ENCODE measurements at places on chromosomes 3 and 15. TPM values are rescaled to one million over a fixed set of nuclear protein-coding genes. Genes with fewer than 3 reads are reported as not detected.
A peak's percentile ranks its signal among the peaks of the same experiment; 100 is the strongest.

- peak overlapping the region; percentile 46 for H3K4me3 ChIP-seq
- peaks cover 62% of the 10 kb centered on the region for H3K36me3 ChIP-seq
- peak overlapping the region; percentile 98 for H3K27ac ChIP-seq
- H3K4me1 ChIP-seq, result peaks cover 99% of the 10 kb centered on the region
- no peaks in the 10 kb centered on the region for H3K27me3 ChIP-seq
Observed at GRCh38 chr15:100930306-100930848, 11.2 kb downstream of the LRRK1 start.

DNA sequence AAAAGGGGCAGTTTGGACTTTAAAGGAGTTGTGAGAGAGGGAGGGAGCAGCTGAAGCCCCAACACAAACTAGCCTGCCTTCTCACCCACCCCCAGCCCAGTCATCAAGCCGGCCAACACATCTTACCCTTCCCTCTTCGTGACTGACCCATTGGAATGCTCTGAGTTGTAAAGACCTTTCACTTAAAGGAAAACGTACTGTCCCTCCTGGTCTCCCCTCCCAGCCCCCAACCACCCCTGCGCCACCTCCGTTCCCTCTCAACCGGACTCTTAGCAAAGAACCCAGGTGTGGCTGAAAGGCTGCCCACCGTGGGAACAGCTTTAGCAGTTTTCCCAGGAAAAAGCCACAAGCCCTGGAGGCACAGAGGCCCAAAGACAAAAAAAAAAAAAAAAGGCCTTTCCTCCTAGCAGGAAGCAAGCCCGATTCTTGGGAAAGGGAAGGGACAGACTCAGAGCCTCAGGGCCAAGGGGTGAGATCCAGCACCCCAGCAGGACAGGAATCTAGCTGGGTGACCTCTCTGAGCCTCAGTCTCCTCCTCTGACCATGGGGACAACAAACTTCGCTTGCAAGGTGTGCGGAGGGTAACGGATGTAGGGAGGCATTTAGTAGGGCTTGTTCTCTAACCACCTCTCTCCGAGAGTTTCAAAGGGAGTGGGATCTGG is 2.4 kb downstream of the CYP11A1 start:
- H3K4me1 ChIP-seq, result no peaks in the 10 kb centered on the region

The LSAMP gene
- total RNA-seq, result not detected

DNA sequence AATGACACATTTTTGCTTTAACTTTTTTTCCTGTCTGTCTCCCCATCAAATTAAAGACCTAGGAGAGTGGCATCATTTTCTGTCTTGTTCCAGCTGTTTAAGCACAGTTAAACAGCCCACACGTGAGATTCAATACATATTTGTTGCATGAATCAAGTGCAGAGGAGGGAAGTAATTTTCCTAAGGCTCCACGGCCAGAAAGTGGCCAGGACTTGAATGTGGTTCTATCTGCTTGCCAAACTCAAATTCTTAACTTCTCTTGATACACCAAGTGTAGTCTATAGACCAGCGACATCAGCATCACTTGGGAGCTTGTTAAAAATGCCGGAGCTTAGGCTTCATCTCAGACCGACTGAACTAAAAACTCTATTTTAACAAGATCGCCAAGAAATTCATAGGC is 724.8 kb upstream of the CFAP20DC start:
- no peaks in the 10 kb centered on the region for H3K4me1 ChIP-seq
- no peaks in the 10 kb centered on the region for H3K36me3 ChIP-seq
- no peak overlapping the region for H3K27ac ChIP-seq
- no peak overlapping the region for H3K4me3 ChIP-seq

- H3K27me3 ChIP-seq, result no peaks in the 10 kb centered on the region
- no peak overlapping the region for H3K4me3 ChIP-seq
- no peaks in the 10 kb centered on the region for H3K36me3 ChIP-seq
Observed at GRCh38 chr3:109903100-109903499, 565.8 kb upstream of the DPPA4 start.

- H3K27ac ChIP-seq, result no peak overlapping the region
- peak; percentile 87 for DNase-seq
- H3K27me3 ChIP-seq, result no peaks in the 10 kb centered on the region
- peaks cover 19% of the 10 kb centered on the region for H3K4me1 ChIP-seq
Observed at GRCh38 chr3:195003006-195003892, 267.7 kb downstream of the XXYLT1 start.

- H3K27me3 ChIP-seq, result no peaks in the 10 kb centered on the region
- peaks cover 5% of the 10 kb centered on the region for H3K4me1 ChIP-seq
- no peak for DNase-seq
- H3K36me3 ChIP-seq, result peaks cover 38% of the 10 kb centered on the region
Observed at GRCh38 chr15:43085921-43086320, 19.9 kb downstream of the UBR1 start.

DNA sequence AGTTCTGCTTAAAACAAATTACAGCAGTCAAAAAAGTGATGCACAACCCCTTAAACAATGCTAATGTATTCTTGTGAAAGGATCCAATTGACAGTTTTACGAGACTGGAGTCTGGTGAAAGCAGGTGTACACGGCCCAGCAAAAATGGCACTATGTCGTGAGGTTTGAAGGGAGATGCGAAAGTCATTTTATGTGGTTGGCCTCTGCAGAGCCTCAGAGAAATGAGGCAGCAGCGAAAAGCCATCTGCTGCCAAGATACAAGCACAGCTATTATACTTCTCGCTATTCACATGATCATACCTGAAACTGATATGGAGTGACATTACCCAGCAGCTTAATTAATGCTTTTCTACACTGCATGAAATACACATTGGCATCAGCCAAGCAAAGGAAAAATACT is 36.4 kb downstream of the MECOM start:
- H3K27ac ChIP-seq, result no peak overlapping the region
- no peaks in the 10 kb centered on the region for H3K36me3 ChIP-seq
- H3K4me3 ChIP-seq, result no peak overlapping the region

DNA sequence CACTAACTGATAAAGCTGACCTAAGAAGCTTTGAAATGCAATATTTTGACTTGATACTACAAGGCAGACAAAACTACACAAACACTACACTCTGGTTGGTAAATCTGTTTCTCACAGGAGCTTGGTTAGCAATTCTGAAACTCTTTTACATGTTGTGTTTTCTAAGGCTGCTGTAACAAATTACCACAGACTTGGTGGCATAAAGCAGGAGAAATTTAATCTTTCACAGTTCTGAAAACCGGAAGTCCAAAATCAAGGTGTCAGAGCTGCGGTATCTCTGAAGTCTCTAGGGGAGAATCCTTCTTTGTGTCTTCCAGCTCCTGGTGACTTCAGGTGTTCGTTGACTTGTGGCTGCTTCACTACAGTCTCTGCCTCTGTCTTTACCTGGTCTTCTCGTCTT is 12.9 kb upstream of the PFN2 start:
- H3K4me1 ChIP-seq, result no peaks in the 10 kb centered on the region
- no peak overlapping the region for H3K27ac ChIP-seq
- H3K36me3 ChIP-seq, result no peaks in the 10 kb centered on the region
- DNase-seq, result no peak

- H3K4me3 ChIP-seq, result no peak overlapping the region
- H3K4me1 ChIP-seq, result no peaks in the 10 kb centered on the region
- no peak for DNase-seq
- no peaks in the 10 kb centered on the region for H3K36me3 ChIP-seq
Observed at GRCh38 chr15:48086576-48086975, 34.2 kb upstream of the SLC24A5 start.

The CPNE9 gene
- total RNA-seq, result 0.18 TPM

DNA sequence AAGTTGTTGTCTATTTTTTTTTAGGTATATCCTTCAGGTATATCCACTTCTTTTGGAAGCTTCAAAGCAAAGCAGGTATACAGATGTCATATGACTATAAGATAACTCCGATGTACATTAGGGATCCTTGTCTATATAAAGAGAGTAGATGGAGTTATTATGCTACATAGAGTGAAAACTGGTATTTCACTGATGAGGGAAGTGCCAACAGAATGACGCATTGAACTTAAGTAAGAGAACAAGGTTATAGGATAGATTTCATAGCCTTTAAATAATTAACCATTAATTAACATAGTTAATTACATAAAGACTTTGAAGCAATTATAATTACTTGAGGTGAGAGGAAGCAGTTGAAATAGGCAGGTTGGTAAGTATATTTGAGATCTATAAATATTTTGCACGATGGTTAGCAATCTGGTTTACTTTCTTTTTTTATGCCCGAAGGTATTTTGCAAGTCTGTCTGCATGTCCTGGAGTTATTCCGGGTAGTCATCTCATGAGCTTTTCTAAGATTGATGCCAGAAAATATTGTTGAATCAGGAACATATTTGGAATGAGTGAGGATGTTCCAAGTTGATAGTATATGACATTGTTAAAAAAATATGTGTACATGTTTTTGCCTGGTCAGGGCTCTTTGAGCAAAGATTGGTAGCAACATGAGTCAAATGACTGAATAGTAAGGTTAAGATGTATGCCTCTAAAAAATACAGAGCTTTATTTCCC is 299.5 kb upstream of the KCNMB2 start:
- H3K36me3 ChIP-seq, result no peaks in the 10 kb centered on the region
- no peaks in the 10 kb centered on the region for H3K4me1 ChIP-seq
- H3K4me3 ChIP-seq, result no peak overlapping the region

GRCh38 chr15:72998226-72998625 is 54.0 kb upstream of the NEO1 start:
- no peak overlapping the region for H3K4me3 ChIP-seq
- H3K4me1 ChIP-seq, result no peaks in the 10 kb centered on the region
- no peaks in the 10 kb centered on the region for H3K27me3 ChIP-seq
- H3K27ac ChIP-seq, result no peak overlapping the region
- no peaks in the 10 kb centered on the region for H3K36me3 ChIP-seq

DNA sequence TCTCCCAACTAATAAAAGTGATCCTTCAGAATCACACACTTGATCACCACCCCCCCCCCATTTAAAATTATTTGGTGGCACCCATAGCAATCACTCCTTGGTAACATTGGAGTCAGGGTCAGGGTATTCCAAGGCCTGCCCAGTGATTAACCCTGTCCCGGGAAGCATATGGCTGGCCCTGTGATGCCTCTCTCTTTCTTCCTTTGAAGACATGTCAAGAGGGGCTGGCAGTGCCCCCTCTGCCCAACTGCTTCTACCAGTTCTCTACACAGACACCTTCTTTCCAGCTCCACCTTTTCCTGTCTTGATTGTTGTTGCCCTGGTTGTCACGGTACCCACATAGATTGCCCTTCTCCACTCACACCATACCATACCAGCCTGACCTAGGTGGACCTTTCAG is 30.9 kb upstream of the MANF start:
- no peak overlapping the region for H3K4me3 ChIP-seq
- H3K36me3 ChIP-seq, result no peaks in the 10 kb centered on the region
- H3K4me1 ChIP-seq, result no peaks in the 10 kb centered on the region
- no peak overlapping the region for H3K27ac ChIP-seq
- no peak for DNase-seq

DNA sequence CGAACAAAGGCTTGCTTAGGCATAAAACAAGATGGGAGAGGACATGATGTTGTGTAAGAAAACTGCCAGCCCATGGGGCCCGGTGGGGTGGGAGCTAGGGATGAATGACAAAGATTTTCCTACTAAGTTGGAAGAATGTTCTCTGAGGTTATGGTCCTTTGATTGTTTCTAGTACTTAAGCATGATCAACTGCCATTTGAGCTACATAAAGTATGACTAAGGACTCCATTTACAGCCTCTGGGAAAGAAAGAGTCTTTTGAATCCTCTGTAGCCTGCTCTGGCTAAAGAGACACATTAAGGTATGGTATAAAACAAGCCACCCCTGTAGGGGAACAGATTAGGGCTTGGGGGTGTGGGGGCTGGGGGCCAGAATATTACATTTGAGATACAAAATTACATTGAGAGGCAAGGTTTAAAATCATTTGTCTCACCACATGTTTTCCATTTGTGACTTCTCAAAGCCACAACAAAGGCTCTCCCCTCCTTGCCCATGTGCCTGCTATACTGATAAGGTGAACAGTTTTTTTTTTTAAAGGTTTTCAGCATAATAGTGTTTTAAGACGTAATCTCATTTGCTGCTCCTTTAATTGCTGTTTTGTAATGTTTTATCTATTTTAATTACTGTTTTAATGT is 323.4 kb downstream of the CHST2 start:
- no peak overlapping the region for H3K4me3 ChIP-seq
- H3K36me3 ChIP-seq, result no peaks in the 10 kb centered on the region
- 0 out of 2 replicates have a peak, but pooled peaks cover 3% of the 10 kb centered on the region for H3K27me3 ChIP-seq
- no peak for DNase-seq

DNA sequence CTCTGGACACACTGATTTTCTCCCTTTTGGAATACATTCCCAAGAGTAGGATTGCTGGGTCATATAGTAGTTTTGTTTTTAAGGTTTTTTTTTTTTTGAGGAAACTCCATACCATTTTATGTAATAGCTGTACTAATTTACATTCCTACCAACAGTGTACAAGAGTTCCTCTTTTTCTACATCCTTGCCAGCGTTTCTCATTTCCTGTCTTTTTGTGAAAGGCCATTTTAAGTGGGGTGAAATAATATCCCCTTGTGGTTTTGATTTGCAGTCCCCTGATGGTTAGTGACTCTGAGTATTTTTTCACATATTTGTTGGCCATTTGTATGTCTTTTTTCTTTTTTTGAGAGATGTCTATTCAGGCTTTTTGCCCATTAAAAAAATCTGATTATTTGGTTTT is 1205.5 kb downstream of the ROBO1 start:
- peak overlapping the region; percentile 41 for H3K27ac ChIP-seq
- no peaks in the 10 kb centered on the region for H3K36me3 ChIP-seq
- no peaks in the 10 kb centered on the region for H3K27me3 ChIP-seq
- peaks cover 11% of the 10 kb centered on the region for H3K4me1 ChIP-seq
- peak; percentile 80 for DNase-seq

DNA sequence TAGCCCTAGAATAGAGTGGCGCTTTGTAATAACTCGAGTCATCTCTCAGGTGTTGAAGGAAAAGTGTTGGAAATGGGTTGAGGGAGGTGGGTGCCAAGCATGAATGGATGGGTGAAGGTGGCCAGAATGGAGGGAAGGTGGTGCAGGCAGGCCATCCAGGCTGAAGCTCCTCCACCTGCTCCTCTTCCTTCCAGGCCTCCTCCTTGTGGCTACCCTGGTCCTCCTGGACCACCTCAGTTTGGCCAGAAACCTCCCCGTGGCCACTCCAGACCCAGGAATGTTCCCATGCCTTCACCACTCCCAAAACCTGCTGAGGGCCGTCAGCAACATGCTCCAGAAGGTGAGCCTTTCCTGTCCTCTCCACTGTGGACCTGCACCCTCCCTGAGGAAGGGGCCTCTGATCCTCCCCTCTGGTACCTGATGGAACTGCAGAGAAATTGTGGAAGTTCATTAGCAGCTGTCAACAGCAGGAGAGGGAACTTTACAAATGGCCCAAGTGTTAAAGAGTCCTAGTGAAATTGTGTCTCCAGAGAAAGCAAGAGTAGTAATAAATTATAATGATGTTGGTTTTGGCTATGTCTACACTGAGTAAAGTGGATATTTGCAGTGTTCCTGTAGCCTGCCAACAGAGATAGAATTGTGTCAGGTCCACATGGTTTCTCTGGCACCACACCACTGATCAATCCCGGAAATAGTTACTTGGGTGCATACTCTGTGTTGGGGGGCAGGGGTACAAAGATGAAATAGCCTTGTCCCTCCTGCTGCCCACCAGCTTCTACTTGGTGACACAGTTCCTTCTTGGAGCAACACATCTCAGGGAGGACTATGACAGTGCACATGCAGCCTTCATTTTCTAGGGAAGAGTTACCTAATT is 1.6 kb downstream of the IL12A start:
- no peak overlapping the region for H3K4me3 ChIP-seq
- H3K4me1 ChIP-seq, result peaks cover 13% of the 10 kb centered on the region
- no peak for DNase-seq
- no peaks in the 10 kb centered on the region for H3K27me3 ChIP-seq

All from Karpas-422 (cell line).